Testis (tissue), 5 donors: ENCODE measurements at places on chromosomes 7 and 10. TPM values are rescaled to one million over a fixed set of nuclear protein-coding genes. Genes with fewer than 3 reads are reported as not detected.

DNA sequence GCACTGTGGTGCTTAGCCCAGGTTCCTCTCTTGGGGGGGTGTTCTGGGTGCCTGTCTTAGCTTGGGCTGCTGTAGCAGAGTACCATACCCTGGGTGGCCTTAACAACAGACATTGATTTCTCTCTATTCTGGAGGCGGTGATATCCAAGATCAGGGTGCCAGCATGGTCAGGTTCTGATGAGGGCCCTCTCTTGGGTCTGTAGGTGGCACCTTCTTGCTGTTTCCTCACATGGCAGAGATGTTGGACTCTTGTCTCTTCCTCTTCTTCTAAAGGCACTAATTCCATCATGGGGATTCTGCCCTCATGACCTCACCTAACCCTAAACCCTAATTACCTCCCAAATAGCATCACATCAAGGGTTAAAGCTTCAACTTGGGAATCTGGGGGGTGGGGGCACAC is 19.9 kb upstream of the CRHR2 start:
- no peaks in the 10 kb centered on the region for H3K4me1 ChIP-seq
- no peak overlapping the region for H3K27ac ChIP-seq
- no peak for DNase-seq
- H3K36me3 ChIP-seq, result no peaks in the 10 kb centered on the region
- H3K4me3 ChIP-seq, result no peak overlapping the region

GRCh38 chr10:13659887-13660550 is 73.3 kb downstream of the PRPF18 start:
- peak; percentile 71 for DNase-seq
- no peaks in the 10 kb centered on the region for H3K27me3 ChIP-seq
- H3K4me3 ChIP-seq, result no peak overlapping the region
- no peaks in the 10 kb centered on the region for H3K4me1 ChIP-seq

DNA sequence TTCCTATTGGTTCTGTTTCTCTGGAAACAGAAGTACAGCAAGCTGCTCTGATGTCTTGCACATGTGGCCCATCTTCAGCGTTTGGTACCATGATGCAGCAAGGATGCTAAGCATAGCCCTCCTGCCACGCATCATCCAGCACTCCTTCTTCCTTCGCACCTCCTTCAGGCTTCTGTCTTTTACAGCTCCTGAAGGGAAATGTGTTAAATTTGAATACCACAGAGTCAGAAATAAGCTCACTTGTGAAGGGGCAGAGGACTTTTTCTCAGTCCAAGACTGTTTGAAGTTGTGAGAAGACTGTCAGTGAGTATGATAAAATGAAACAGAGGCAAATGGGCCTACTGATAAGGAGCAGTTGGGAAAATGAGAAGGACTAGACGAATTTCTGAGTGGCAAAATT is 20.7 kb downstream of the TSPAN13 start:
- H3K27me3 ChIP-seq, result no peaks in the 10 kb centered on the region
- no peak overlapping the region for H3K27ac ChIP-seq
- DNase-seq, result no peak

DNA sequence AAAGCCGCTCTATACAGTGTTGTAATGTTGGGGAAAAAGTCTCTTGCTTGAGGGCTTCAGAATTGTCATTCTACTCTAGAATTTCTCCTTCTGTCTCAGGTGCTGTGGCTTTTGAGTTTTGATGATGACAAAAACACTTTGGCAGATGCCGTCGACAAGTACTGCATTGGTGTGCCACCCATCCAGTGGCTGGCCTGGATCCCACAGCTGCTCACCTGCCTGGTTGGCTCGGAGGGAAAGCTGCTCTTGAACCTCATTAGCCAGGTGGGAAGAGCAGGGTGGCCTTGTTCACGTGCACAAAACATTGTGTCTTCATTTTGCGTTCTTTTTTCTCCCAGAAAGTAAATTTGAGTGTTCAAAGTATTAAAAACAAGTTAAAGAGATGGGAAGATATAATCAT is 112.0 kb downstream of the TRRAP start:
- H3K4me3 ChIP-seq, result no peak overlapping the region
- H3K4me1 ChIP-seq, result no peaks in the 10 kb centered on the region
- H3K36me3 ChIP-seq, result no peaks in the 10 kb centered on the region
- no peaks in the 10 kb centered on the region for H3K27me3 ChIP-seq
- DNase-seq, result no peak

- no peaks in the 10 kb centered on the region for H3K4me1 ChIP-seq
- no peak for DNase-seq
- no peaks in the 10 kb centered on the region for H3K27me3 ChIP-seq
- H3K27ac ChIP-seq, result no peak overlapping the region
- H3K36me3 ChIP-seq, result no peaks in the 10 kb centered on the region
Measured at GRCh38 chr10:58209669-58210068, 58.0 kb downstream of the IPMK start.

The LAMB4 gene
- total RNA-seq, result 3.1 TPM

DNA sequence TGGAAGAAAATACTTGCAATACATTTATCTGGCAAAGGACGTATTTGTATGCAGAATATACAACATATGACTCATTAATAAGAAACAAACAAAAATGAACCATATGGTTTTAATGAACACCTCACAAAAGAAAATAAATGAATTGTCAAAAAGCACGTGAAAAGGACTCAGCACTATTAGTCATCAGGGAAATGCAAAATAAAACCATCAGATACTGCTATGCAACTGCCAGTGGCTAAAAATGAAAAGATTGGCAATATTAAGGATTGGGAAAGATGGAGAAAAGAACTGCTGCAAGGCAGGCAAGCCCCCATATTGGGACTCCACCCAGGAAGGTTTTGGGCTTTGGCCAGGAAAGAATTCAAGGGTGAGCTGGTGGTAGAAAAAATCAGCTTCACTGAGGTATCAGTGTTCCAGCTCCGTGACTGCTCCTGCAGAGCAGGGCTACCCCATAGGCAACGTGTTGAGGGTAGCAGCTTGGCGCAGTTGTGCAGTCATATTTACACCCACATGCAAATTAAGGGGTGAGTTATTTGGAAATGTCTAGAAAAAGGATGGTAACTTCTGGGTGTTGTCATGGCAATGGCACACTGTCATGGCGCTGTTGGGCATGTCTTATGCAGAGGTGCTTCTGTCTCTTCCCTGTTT is 72.7 kb downstream of the CUBN start:
- no peaks in the 10 kb centered on the region for H3K4me1 ChIP-seq
- no peak for DNase-seq
- H3K36me3 ChIP-seq, result no peaks in the 10 kb centered on the region
- no peaks in the 10 kb centered on the region for H3K27me3 ChIP-seq
- no peak overlapping the region for H3K4me3 ChIP-seq

DNA sequence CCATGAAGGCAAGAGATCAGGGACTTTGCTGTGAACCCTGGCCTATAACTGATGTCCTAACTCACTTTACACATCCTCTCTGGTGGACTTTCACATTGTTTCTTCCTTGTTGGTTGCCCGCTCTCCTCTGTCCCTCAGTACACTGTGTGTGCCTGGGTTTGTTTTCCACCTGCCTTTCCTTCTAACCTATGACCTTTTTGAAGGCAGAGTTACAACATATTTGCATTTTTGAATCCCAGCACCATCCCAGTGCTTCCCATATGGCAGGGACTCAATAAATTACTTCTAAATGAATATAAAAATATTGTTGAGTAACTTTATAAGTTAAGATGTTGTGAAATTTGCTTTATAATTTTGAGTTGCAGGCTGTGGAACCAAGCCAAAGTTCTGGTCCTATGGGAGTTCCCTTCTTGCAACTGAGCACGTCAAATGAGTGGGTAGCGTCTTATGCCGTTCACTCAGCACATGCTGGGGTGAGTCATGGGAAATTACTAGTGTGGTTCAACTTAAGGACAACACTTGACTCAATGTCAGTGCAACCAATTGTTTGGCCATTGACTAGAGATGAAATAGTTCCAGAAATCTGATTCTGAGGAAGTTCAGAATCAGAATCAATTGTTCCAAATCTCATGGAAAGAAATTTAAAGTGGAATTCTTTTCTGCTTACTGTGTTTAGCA is 250.9 kb downstream of the TWIST1 start:
- no peaks in the 10 kb centered on the region for H3K36me3 ChIP-seq
- no peak for DNase-seq
- no peaks in the 10 kb centered on the region for H3K27me3 ChIP-seq
- H3K4me3 ChIP-seq, result no peak overlapping the region

GRCh38 chr10:121616291-121616690 is 18.0 kb upstream of the FGFR2 start:
- no peak overlapping the region for H3K4me3 ChIP-seq
- H3K27me3 ChIP-seq, result no peaks in the 10 kb centered on the region
- H3K27ac ChIP-seq, result no peak overlapping the region
- no peaks in the 10 kb centered on the region for H3K36me3 ChIP-seq
- no peaks in the 10 kb centered on the region for H3K4me1 ChIP-seq

GRCh38 chr7:120060281-120060680 is 212.7 kb upstream of the KCND2 start:
- H3K36me3 ChIP-seq, result no peaks in the 10 kb centered on the region
- H3K4me3 ChIP-seq, result no peak overlapping the region
- no peak overlapping the region for H3K27ac ChIP-seq
- H3K4me1 ChIP-seq, result no peaks in the 10 kb centered on the region
- no peaks in the 10 kb centered on the region for H3K27me3 ChIP-seq
- DNase-seq, result no peak

DNA sequence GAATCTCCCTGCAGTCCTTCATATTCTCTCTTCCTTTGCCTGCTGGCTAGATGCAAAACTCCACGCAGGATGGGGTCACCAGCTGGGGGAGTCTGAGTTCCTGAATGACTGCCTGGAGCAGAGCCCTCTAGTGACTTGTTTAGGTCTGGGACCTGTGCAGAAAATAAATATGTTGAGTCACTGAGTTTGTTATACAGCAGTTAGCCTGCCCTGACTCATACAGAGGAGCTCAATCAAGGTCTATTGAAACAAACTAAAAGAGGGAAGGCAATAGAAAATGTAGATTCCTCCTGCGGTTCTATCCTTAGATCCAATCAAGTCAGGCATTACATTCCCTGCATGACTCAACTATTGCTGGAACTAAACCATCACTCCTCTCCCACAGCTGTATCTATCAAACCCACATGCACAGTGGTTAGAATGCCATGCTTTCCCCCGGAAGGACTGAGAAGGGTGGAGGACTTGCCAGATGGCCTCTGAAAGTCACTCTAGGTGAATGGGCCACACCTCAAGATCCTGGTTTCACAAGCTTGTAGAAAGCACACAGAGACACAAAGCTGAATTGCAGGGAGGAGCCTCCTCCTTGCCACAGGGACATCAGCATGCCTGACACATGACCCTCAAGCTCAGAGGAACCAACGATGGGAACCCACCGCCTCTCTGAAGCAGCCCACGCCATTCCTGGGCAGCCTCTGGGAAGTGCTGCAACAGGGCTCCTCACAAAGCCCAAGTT is 73.9 kb downstream of the SH3PXD2A start:
- no peaks in the 10 kb centered on the region for H3K27me3 ChIP-seq
- H3K4me1 ChIP-seq, result peaks cover 24% of the 10 kb centered on the region
- no peak for DNase-seq
- no peaks in the 10 kb centered on the region for H3K36me3 ChIP-seq
- H3K27ac ChIP-seq, result no peak overlapping the region
- no peak overlapping the region for H3K4me3 ChIP-seq

The ZCWPW1 gene
- total RNA-seq, result 145 TPM

- H3K36me3 ChIP-seq, result no peaks in the 10 kb centered on the region
- no peaks in the 10 kb centered on the region for H3K27me3 ChIP-seq
- peak within 1 kb of the TSS; percentile 67 for H3K4me3 ChIP-seq
- DNase-seq, result peak; percentile 47
Measured at GRCh38 chr10:92689663-92690210, at the start of gene HHEX. TSS of gene HHEX (plus strand) at chr10:92689955. CDS start at chr10:92689987, 32 bp downstream.

DNA sequence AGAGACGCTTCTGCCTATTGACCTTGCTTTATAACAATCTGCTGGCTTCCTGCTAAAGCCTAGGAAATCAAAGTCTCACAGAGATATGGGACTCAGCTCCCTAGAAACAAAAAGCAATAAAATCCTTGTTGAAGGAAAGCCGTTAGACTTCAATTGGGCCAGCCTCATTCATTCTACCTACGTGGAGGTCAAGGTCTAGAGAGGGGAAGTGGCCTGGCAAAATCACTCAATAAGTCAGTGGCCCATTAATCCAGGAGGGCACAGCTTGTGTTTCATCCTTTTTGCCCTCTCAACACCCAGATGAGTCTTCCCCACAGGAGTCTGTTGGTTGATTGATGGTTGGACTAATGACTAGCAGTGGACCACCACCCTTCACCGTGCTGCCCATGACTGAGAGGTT is 40.5 kb upstream of the ACSL5 start:
- no peak overlapping the region for H3K27ac ChIP-seq
- no peaks in the 10 kb centered on the region for H3K36me3 ChIP-seq
- H3K4me1 ChIP-seq, result peaks cover 19% of the 10 kb centered on the region
- no peak overlapping the region for H3K4me3 ChIP-seq
- no peak for DNase-seq

The OLAH gene
- 11.1 TPM for total RNA-seq

DNA sequence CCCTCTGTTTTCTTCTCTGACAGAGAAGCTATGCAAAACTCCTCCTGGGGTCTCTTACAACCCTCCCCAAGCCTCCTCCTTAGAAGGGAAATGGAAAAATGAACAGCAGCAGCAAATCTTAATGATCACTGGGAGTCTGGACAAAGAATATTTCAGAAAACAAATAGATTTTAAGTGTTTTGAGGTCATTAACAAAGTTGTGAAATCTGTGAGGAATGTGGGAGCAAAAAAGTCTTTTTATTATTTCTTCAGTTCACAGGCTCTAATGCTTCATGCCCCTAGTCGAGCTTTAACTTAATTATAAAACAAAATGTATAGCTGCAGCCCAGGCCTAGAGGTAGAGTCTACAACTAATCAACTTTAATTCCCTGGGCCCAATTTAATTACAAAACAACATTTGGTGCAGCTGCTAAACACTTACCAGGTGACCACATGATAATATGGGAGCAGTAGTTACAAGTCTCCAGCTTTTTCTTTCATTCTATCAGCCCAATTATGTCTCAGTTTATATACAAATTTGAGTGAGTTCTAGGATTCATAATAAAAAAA is 293.2 kb downstream of the THSD7A start:
- no peaks in the 10 kb centered on the region for H3K36me3 ChIP-seq
- no peaks in the 10 kb centered on the region for H3K27me3 ChIP-seq
- H3K4me3 ChIP-seq, result no peak overlapping the region
- H3K27ac ChIP-seq, result no peak overlapping the region

DNA sequence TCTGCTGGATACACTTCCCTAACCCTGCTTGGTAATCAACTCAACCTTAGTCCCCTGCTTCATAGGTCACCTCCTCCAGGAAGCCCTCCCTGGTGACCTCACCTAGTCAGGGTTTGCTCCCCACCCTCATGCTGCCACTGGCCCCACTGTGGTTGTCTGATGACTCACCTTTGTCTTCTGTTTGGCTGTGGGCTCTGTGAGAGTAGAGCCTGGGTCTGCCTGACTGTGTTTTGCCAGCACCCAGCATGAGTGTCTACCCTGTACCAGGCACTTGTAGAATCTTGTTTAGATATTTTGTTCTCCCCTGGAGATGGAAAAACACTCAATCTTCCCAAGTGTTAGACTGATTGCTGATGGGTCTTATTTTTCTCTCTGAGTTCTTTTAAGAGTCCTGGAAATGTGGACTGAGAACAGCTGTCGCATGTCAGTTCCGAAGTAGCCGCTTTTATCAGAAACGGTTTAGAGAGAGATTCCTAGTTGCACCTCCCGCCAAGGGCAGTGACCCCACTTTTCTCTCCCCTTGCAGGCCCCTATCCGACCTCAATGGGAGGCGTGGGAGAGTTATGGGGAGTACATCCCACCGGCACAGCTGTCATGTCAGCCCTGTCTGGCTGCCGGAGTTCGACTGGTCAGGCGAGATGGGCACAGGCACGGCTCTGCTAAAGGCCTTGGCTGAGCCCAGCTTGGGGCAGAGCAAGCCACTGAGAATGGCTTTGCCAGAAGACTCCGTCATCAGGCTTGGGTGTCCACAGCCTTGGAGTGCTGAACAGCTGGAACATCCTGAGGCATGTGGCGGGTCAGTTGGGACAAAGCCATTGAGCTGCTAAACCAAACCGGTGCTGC is 134.3 kb downstream of the GRK5 start:
- peak; percentile 69 for DNase-seq
- no peaks in the 10 kb centered on the region for H3K4me1 ChIP-seq
- H3K36me3 ChIP-seq, result no peaks in the 10 kb centered on the region
- no peaks in the 10 kb centered on the region for H3K27me3 ChIP-seq
- H3K27ac ChIP-seq, result no peak overlapping the region
- no peak overlapping the region for H3K4me3 ChIP-seq
